Stimulated activated CD8-positive, alpha-beta memory T cell treated with anti-CD3 and anti-CD28 coated beads, Interleukin-4, amount 100 ng/mL, for 24 hours (primary cell): ENCODE measurements at places on chromosomes 7 and 10.

DNA sequence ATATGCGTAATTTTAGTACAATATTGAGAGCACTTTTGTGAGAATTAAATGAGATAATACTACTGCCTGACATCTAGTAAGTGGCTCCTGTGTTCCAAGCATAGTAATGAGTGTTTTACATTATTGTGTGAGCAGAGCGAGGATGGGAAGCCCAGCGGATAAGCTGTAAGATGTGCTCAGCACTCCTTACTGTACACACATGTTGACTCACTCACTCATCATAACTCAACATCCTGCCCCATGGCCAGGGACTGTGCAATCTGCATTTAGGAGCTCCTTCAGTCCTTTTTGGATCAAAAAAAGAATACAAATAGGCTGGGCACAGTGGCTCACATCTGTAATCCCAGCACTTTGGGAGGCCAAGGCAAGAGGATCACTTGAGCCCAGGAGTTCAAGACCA, 72.9 kb upstream of the NEBL start:
- no peak for DNase-seq

DNA sequence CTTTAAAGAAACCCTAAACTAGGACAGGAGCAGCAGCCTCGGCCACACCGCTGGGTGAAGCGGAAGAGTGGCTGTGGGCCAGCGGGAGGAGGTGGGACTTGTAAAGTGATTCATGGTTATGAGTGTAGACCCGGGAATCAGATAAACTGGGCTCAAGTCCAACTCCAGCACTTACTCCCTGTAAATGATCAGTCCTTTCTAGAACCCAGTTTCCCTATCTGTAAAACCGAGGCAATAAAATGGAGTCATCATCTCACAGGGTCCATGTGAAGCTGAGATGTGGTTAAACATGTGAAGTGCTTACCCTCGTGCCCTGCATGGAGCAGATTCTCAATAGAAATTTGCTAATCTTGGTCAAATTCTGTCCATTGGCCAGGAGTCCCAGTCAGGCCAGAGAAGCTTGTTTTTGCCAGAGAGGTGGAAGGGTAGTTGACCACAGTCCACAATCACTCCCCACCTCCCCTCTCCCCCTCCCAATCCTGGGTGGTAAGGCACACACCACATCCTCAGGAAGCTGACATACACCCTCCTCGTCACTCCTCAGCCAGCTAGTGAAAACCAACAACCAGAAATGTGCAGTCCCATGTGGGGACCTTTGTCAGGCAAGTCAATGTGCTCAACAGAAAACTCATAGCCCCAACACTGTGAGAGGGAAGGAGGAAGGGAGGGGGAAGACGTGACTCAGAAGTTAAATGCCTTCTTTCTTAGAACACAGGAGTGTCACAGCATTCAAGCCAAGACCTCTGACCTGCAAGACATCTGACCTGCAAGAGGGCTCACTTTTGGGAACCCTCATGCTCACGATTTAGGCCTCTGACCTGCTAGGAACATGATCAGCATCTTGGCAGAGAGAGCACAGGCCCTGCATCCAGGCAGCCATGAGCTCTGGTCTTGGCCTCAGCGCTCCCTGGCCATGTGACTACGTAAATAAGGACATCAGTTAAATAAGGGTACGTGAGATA, 145.1 kb downstream of the PLXNA4 start:
- peak; percentile 26 for DNase-seq

GRCh38 chr7:71594736-71595135, 462.8 kb downstream of the GALNT17 start:
- DNase-seq: no peak

- DNase-seq: no peak
Measured at GRCh38 chr7:1689311-1689710, 19.2 kb downstream of the ELFN1 start.

GRCh38 chr10:31768467-31768866, 160.2 kb downstream of the ARHGAP12 start:
- DNase-seq: no peak

DNA sequence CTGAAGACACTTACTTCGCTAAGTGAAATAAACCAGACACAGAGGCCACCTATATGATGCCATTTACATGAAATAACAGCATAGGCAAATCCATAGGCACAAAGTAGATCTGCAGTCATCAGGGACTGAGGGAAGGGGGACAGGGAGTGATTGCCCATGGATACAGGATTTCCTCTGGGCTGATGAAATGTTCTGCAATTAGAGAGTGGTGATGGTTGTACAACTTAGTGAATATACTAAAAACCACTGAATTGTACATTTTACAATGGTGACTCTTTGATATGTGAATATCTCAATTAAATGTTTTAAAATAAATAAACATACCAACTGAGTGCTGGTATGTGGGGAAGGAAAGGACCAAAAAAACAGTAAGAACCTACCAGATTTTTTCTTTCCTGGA, 20.4 kb downstream of the PPA1 start:
- DNase-seq: no peak

DNA sequence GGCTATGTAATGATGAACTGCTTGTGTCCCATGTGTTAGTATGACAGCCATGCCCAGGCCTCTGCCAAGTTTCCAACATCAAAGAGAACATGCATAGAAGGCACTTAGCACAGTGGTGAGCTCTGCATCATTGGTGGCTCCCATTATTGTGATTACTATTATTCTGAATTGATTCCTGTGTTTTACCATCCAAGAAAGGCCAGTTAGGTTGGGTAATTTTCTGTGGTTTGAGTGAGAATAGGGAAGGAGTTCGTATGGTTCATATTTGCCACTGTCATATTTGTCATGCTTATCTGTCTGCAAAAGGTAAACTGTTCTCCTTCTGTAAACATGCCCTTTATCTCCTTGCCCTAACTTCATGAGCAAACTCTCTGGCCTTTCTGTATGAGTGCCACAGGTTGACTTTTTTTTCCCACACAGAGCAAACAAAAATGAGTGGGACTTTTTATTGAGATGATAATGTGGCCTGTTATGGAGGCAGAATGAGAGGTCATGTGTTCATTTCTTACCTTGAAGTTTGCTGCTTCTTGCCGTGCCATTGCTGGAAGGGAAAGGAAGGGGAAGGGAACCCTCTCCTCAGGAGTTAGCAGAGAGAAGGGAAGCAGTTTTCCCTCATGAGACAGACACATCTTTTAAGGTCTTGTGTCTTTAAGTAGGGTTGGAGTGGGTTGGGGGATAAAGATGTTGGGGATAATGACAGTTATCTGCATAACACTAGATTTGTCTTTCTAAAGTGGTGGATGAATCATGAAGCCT, 301.9 kb downstream of the LRMDA start:
- no peak for DNase-seq

DNA sequence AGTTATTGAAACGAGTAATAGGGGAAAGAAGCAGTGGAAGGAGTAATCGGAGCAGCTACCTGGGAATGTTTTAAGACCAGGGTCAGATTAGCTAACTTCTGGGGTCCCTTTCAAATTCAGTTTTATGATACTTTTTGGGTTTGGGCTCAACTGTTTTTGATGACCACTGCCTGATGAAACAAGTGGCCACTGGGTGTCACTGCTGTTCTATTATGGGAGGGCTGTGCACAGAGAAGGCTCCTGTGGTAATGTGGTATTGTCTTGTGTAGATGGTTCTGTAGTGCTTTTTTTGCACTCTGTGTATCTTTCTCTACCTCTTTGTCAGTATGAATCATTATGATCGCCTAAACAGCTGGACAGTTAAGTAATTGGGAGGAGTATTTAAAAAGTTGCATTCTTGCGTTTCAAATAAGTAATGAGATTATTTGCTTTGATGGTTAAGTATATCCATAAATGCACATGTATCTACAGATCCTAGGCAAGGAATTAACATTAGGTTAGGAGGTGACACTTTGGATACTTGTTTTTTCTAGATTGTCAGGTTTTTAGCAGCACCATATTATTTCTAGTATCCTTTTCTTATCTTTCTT, 128.4 kb downstream of the ABCA13 start:
- peak; percentile 7 for DNase-seq

GRCh38 chr10:117442521-117442920, 67.3 kb upstream of the PDZD8 start:
- DNase-seq: no peak

- no peak for DNase-seq
Measured at GRCh38 chr10:69497611-69498390, 46.5 kb downstream of the TSPAN15 start.

- DNase-seq: no peak
Measured at GRCh38 chr7:38276096-38276877, 2.9 kb upstream of the TARP start.

DNA sequence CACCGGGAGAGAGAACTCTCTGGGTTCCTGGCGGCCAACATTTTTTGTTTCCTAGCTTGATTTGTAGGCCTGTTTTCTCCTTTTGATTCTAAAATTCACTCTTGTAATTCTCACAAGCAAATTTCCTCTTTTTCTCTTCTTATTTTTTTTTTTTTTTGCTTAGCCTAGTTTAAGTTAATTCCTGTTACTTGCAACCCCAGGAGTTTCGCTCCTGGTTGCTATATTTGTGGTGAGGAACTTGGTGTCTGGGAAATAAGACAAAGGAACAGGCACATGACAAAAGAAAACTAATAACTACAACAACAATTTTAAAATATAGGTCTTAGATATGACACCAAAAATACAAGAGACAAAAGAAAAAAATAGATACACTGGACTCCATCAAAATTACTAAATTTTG, 6.7 kb downstream of the AOAH start:
- DNase-seq: no peak

DNA sequence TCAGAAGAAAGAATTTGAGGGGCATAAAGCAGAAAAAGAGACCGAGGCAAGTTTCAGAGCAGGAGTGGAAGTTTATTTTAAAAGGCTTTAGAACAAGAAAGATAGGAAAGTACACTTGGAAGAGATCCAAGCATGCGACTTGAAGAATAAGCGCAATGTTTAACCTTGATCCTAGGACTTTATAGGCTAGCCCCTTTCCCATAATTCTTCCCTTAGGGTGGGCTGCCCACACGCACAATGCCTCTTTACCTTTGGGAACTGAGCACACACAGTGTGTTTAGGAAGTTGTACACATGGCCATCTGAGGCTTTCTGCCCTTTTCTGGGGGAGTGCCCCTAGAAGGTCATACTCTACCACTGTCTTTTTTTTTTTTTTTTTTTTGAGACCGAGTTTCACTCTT, 11.2 kb upstream of the GSTO1 start:
- no peak for DNase-seq

GRCh38 chr7:18013936-18014335, 13.7 kb downstream of the PRPS1L1 start:
- no peak for DNase-seq

DNA sequence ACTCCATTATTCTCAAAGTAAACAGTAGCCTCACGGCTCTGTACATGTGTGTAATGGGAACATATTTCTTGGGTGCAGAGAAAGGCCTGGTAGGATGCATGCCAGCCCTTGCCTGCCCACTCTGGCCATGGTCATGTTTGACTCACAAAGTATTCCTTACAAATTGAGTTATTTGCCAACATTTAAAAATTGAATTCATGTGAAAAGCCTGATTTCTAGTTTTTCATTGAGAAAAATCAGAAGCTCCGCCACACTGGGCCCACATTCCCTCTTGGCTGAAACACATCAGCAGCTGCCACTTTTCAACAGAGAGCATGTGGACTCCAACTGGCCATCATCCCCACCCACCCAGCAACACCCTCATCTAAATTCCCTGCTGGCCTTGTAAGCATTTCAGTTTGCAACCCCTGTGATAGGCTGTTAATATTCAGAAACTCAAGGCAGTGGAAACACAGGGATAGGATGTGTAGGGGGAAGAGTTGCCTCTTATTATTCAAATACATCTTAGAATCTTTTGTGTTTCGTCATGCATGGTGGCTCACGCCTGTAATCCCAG, 40.9 kb downstream of the CDH23 start:
- DNase-seq: no peak

GRCh38 chr10:45432700-45433472, 58.9 kb downstream of the ALOX5 start:
- DNase-seq: no peak

DNA sequence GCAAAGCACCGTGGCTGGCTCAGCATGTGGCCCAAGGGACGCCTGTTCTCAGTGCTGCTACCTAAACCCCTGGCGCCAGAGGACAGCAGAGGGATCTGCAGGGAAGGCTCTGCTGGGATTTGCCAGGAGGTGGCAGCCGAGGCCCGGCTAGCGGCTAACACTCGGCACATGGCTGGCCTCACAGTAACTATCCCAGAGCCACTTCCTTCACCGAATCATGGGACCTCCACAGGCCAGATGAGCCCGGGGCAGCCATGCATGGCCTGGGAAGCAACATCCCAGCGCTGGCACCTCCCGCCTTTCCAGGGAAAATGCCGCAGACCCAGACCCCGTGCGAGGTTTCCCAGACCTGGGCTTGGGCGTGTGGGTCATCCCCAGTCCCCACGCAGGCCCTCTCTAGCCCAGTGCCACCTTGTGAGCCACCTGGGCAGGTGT, 36.4 kb downstream of the DPYSL4 start:
- DNase-seq: peak; percentile 40

DNA sequence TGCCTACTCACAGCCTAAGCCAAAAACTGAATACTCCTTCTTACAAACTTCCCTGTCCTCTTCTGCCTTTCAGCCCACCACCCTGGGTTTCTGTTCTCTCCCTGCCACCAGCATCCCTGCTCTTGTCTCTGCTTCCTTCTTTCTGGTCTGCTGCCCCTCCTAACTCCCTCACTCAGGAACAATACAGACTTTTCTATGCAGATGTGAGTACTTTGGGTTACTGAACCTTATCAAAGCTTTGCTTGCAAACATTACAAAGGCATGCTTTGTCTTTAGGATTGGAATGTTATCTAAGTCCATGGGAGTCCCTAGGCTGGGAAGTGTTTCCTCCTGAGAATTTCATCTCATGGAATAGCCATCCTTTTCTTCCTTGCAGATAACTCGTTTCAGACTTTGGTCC, 28.9 kb downstream of the CNNM1 start:
- DNase-seq: no peak

DNA sequence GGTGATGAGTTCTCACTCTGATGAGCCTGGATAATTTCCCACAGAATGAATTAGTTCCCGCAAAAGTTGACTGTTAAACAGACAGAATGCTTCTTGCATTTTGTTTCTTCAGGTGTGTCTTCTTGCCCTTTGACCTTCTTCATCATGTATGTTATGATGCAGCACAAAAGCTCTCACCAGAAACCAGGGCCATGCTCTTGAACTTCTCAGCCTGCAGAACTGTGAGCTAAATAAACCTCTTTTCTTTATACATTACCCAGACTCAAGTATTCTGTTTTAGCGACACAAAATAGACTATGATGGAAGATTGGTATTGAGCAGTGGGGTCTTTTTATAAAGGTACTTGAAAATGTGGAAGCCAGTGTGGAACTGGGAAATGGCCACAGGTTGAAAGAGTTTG, 95.2 kb upstream of the TNS3 start:
- no peak for DNase-seq

GRCh38 chr10:97520978-97521761, 22.4 kb downstream of the UBTD1 start:
- no peak for DNase-seq

DNA sequence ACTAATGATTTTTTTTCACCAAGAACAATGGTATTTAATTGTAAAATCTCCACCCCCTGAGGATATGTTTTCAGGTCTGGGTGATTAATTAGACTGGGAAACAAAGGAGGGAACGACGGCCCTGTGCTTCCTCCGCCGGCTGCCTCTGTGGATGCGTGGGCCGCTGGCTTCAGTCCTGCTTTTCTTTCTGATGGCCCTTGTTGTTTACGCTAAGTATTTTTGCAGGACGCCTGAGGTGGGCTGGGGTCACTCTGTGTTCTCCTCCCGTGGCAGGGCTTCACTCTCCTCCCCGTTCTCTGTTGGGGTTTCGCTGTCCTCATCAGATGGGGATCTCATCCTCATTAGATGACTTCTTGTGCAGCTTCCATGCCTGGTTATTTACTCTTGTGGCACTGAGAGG, 5.2 kb upstream of the ACBD5 start:
- DNase-seq: no peak
